Calu3 (cell line): ENCODE measurements at places on chromosomes 2 and 18. TPM values are rescaled to one million over a fixed set of nuclear protein-coding genes. Genes with fewer than 3 reads are reported as not detected.
A peak's percentile ranks its signal among the peaks of the same experiment; 100 is the strongest.

The CCDC102B gene
- 2.1 and 3.0 TPM in 2 replicates for total RNA-seq

DNA sequence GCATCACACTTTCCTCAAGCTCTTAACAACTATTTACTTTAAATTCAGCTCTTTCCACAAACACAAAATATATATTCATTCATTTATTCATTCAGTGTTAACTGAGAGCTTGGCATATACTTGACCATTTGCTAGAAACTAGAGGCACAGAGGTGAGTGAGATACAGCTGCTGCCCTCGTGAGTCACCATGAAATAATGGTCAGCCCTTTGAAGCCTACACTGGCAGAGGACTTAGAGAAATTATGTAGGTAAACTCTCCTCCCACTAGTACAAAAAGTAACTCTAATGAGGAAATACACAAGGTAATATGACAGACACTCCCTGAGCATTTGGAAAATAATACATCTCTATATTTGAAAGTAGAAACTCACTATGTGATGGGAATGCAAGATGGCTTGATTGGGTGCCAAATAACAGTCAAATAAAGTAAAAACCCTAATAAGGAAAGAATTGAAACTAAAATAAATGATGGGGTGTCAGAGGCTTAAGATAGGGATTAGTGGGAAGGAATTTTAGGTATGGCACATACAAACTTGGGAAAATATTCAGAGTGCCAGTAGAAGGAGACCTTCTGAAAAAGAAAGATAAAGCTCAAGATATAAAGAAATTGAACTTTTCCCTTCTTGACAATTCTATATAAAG is 61.1 kb downstream of the ANTXR1 start:
- DNase-seq = no peak

The WNT10A gene
- total RNA-seq = 2.4 and 3.4 TPM in 2 replicates

The NCKAP5 gene
- 1.2 and 2.2 TPM in 2 replicates for total RNA-seq

DNA sequence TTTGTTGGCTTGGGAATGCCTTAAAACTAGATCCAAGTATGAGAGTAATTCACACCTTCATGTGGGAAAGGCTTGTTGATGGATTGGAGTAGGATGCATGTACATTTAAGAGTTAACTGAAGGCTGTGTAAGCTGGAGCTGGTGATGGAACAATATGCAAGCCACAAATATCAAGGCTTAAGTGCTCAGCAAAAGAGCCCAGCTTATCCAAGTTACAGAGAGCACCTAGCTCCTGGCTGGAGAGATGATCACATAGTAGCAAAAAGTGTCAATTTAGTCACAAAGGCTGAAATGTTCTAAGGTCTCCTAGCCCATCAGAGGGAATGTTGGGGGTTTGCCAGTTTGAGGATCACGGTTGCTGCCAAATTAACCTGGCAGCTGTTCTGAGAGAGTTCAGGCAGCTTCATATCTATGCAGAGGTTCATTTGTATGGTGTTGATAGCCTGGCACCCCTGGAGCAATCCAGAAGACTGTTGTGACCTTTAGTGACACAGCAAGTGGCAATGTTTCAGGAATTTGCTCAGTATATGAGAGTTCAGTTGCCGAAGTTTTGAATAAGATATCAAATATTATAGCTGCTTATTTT is 228.2 kb downstream of the DOK6 start:
- no peak for DNase-seq

- no peak for DNase-seq
Observed at GRCh38 chr18:55654986-55655385, 67.0 kb upstream of the TCF4 start.

The KYNU gene
- 64.2 and 78.7 TPM in 2 replicates for total RNA-seq

DNA sequence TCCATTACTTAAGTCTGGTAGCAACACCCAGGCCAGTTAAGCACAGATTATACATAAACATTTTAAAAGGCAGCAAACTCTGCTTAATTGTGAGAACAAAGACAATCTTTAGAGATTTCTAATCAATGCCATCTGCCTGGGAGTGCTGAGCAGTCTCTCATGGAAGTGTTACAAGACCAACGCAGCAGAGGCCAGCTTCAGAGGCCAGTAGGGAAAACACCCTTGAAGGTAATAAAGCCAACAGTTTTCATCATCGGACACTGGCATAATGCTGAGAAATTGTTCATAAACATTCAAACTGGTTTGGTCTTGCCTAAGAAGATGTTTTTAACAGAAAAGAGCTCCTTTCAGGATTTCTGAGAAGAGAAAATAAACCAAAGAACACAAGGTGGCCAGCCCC is 35.0 kb downstream of the EPB41L3 start:
- no peak for DNase-seq

GRCh38 chr2:173205375-173205774 is 129.7 kb downstream of the MAP3K20 start:
- no peak for DNase-seq

- no peak for DNase-seq
Observed at GRCh38 chr2:149828520-149829210, 241.1 kb upstream of the MMADHC start.

The HOXD13 gene
- not detected in 2 replicates for total RNA-seq

DNA sequence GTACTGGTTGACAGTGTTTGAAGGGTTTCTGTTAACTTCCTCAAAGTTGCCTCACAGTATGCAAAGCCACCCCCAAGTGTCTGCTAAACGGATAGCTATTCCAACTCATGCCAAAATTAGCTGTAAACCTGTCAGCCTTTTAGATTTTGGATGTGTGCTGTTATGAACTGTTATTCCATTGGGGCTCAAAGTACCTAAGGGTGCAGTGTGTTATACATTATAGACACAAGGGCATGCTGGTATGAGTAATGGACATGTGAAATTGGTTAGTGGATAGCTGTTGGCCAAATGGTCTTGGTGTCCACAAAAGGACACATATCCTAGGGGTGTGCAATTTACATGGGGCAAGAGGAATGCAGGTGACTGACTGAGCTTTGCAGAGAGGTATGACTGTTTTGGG is 33.7 kb upstream of the CCBE1 start:
- DNase-seq = no peak

DNA sequence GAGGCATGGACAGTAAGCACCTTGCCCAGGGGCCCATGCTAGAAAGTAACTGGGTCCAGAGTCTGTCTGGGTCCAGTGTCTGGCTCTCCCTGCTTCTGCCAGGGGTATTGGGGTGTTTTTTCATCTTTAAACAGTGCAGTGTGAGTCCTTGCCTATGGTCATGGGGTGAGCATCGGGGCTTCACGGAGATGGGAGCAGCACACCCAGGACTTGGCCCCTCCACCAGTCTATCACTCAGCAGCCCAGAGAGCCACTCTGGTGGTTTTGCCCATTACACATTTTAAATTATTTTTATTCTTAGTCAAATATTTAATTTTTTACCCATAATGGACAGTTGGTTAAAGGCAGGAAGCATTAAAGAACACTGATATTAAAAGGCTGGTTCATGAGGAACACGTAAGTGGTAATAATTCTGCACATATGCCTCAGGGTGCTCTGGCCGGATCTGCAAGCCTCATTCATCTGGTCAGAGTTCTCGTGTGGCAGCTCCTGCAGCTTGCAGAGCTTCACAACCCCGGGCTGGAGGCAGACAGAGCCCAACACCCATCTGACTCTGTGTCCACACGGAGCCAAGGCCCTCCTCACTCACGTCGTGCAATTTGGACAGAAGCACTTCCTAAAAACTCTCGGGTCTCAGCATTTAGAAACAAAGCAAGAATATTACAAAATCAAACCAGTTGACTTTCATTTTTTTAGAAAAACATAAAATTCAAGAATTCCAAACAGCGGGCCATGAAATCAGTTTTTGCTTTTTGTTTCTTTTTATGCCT is 204.1 kb downstream of the CTIF start:
- DNase-seq = no peak

DNA sequence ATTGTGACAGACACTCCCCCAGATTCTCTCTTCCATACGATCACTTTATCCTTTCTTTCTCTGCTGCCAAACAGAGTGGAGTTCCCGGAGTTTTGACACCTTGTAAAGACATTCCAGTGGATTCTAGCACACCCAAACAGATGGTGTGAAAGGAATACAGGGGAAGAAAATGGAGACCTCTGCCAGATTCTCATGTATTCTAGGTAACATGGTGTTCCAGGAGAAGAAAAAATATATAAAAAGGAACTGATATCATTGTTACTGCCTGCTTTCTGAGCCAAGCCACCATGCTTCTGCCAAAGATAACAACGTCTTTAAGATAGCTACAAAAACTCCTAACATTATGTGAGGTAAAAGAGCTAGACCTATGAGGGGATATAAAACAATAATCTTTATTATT is 136.5 kb downstream of the TXNL1 start:
- DNase-seq = no peak

The DSG4 gene
- not detected in 2 replicates for total RNA-seq

DNA sequence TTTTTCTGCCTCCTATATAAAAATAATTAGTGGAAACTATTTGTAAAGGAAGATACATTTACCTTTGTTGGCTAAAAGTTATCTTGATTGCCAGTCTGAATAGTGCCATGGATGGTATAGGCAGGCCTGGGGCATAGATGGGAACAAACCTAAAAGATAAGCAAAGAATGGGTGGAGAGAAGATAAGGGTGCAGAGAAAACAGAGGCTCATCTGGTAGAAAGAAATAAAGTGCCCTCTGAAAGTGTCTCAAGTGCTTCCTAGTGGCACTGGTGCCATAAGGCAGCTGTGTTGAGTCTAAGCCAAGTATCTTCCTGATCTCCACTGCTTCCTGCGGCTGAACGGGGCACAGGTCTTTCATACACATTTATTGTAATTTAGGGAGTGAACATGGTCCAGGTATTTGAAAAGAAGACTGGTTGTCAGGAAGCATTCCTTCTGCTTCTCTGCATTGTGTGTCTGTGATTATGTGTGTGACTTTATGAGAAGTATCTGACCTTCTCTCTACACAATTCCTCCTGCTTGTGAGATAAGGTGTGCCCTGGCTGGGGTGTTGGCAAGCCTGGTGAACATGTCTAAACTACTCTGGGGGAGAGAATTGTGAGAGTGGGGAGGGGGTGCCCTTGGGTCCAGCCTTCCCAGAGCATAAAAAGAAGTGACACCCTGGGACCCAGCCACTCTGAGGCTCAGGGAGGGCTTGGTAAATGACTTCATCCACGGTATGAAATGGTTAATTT is 280.5 kb downstream of the CAMKMT start:
- DNase-seq = no peak

DNA sequence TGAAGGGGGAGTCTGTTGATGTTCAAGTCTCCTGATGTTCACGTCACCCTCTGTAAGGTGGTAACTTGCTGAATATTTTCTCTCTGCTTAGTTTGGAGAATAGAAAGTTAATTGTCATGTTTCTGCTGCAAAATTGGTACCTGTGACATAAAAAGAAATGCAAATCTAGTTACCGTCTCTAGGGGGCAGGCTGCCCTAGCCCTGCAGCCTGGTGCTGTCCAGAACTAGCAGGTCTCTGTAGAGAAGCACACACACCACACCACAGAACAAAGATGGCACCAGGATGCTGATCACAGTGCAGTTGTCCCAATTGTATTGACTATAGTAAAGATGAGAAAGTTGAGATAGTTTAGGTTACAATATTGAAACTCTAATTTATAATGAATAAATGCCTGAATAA is 47.0 kb downstream of the SLC9A4 start:
- peak; percentile 27 for DNase-seq

GRCh38 chr18:48300463-48300961 is 108.7 kb downstream of the ZBTB7C start:
- no peak for DNase-seq

- DNase-seq = peak; percentile 81
Observed at GRCh38 chr18:77899972-77900754, 650.5 kb downstream of the GALR1 start.

DNA sequence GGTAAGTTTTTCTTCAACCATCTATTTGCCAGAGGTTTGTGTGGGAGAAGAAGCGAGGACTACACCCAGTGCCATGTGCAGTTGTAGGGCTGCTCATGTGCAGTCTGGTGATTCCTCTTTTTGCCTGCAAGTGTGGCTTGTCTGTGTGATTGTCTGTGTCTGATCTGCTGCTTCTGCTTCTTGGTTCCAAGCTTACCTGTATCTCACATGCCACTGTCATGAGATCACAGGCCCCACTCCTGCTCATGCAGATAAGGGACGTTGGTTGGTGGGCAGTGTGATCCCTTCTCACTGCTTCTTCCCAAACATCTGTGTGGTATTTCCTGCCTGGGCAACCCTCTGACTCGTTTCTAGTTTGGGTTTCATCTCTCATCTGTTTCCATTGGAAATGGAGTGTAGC is 27.1 kb downstream of the RRM2 start:
- no peak for DNase-seq

DNA sequence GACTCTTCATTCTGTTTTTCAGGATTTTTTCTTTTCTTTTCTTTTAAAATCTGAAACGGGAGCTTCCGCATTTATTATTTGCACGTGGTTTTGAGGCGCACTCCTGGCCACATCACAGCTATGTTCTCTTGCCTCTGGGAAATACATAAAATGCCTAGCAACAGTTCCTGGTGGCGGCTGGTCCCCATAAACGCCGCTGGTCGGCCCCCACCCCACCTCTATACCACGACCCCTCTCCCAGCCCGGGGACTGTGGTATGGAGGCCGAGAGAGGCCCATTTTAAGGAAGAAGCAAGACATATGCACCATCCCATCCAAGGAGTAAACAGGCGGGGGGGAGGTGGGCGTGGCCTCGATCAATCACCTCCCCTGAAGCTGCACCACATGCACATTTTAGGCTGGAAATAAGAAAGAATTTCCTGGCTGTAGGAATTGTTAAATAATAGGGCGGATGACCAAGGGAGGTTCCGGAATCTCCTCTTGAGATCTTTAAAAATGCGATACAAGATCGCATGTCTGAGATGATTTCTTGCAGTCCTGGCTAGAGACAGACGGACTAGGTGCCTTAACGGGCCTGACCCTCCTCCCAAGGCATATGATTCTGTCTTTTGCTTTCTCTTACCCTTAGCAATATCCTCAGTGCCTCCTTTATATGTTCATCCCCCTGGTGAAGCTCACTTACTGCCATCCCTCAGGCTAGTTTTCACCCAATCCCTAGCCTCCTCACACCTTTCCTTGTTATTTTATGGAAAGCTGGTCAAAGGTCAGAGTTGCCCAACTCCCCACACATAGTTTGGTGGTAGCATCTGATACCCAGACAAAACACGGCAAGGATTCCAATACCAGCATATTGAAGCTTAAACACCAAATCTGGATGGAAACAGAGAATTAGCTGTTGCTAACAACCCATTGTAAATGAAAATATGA is 82.4 kb downstream of the BCL2 start:
- no peak for DNase-seq

The CFC1 gene
- not detected in 2 replicates for total RNA-seq

The CFAP210 gene
- total RNA-seq = 0.17 TPM in 1 of 2 replicates, not detected in the other

DNA sequence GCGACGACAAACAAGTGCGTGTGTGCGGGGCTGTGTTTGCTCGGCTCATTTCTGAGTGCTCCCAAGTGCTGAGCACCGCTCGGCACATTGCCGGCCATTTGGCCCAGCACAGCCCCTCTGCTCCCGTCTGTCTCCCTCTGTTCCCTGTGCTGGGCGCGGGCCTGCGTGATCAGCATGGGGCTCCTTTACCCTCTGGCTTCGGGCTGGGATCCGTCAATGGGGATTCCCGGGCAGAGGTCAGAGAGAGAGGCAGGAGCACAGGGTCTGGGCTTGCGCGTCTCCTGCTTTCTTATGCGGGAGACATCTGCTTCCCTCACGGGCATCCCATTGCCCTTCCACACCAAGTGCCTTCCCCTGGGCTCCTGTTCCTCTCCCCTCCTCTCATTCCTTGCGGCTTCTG is 234.0 kb downstream of the ACKR3 start:
- DNase-seq = no peak

The SLC5A7 gene
- total RNA-seq = not detected in 2 replicates

- no peak for DNase-seq
Observed at GRCh38 chr2:172924097-172924660, 151.5 kb upstream of the MAP3K20 start.

The COLEC12 gene
- not detected in 2 replicates for total RNA-seq
